ENCODE measurements at places on chromosomes 2 and 18.

DNA sequence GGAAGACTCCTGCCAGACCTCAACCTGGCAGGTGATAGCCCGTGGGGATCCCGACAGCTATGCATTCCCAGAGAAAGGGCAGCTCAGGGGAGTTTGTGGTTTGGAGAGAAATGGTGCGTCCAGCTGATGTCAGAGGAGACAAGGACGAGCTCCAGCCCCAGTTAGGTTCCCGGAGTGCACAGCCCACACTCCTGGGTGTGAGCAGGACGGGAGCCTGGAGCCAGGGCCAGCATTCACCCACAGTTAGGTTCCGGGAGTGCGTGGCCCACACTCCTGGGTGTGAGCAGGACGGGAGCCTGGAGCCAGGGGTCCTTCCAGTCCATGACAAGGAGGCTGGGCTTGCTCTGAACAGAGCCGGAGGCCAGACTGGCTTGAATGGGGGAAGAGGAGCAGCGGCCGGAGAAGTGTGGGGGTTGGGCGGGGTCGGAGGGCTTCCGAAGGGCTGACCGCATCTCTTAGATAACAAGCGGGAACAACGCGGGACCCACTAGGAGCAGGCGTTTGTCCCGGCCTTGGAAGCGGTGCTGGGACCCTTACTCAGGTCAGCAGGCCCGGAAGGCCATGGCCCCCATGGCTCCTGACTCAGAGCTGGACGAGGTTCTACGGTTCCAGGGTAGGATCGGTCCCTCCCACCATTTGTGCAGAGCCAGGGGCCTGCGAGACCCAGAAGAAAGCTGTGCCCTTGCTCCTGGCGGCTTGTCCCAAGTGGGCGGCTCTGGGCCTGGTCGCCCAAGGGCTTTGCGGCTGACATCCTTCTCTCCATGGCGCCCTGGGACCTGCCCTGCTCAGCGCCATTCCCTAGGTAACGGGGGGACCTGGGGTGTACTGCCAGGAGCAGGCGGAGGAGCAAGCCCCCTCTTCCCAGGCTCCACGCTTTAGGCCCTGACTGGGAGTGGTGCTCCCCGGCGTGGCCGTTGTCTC is 185.6 kb downstream of the RTP5 start:
- no peak for DNase-seq

DNA sequence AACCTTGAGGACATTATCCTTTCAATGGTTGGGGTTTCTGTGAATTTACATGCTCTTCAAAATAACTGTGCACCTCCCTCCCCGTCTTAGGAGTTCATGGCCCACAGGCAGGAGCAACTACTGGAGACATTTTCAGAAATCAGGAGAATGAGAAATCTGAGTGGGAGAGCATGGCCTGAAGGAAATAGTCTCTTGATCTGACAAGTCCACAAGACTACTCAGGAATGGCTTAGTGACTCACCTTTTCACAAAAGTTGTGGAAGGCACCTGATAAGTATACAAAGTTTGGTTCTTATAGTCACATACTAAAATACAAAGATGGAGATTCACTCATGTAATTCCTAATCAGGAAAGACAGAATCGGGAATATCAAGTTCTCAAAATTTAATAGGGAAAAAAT is 83.6 kb upstream of the NCKAP5 start:
- no peak for DNase-seq

DNA sequence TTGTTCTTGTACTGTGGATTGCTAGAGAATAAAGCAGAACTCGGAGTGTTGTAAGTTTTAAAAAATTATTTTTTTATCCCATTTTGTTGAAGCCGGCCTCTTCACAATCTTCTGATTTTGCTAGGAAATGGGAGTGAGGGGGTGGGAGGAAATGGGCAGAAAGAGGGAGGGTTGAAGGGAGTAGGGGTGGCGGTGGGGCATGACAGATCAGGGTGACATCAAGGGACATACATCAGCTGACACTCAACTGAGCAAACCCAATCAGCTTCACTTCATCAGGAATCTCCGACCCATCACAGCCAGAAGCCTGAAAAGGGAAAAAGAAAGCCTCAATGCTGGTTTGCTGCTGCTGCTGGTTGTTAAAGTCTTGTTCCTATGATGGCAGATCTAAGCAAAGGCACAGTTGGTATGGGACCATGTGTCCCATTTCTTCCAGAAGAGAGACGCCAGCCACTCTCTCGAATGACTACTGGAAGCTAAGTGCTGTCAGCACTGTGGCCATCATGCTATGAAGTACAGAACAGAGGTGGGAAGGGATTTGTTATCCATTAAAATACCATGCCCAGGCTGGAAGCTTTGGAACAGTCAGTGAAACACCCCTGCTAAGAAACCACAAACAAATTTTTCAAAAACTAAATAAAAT is 292.0 kb downstream of the STK39 start:
- no peak for DNase-seq

- peak; percentile 66 for DNase-seq
Observed at GRCh38 chr2:230864605-230865306, at the start of gene ITM2C. Gene ITM2C (plus strand): TSS chr2:230864942. CDS start chr2:230865026, 84 bp downstream.

- DNase-seq: no peak
Observed at GRCh38 chr2:80496346-80496745, 191.8 kb upstream of the LRRTM1 start.

DNA sequence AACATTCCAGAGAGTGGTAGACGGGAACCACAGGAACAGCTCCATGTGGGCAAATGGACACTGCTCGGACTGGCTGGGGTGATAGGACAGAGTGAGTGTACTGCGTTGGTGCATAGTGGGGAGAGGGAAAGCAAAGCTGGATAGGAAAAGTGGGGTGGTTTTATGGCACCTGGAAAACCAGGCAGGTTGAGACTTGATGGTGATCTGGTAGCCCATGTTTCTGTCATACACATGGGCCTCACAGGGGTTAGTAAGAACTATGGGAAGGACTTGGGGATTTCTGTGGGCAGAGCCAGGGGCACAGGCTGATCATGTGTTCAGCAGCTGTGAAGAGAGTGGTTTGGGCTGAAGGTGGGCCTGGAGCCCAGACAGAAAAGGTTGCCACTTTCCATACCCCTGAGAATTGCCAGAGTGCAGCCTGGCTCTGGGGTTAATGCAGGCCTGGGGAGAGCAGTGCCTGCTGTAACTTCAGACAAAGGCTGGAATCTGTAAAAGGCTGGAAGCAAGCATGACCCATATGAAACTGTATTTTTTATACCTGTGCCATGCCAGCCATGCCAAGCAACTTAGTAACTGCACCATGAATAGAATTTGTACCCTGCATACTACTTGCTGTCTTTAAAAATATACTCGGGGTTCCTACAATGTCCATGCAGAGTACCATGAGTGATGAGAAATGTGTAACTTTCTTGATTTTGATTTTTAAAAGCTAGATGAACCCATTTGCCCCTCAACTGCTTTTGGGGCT is 41.9 kb downstream of the RPIA start:
- no peak for DNase-seq

DNA sequence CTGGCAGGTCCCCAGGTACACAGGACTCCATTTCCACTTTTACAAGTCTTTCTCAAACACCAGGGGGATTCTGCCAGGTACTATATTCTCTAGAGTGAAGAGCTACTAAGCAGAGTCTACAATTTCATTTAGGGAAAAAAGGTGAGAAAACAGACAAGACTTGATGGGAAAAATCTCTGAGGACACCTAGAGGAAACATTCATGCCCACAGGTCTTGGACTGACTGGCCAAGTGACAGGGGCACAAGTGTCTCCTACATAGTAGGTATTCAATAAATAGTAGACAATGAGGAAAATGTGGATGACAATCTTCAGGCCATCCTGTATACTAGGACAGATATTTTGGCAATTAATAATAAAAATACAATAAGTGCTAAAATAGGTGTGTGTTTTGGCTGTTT is 228.6 kb downstream of the CLIP4 start:
- no peak for DNase-seq

GRCh38 chr2:109202486-109202885 is 73.5 kb downstream of the SH3RF3 start:
- DNase-seq: no peak

DNA sequence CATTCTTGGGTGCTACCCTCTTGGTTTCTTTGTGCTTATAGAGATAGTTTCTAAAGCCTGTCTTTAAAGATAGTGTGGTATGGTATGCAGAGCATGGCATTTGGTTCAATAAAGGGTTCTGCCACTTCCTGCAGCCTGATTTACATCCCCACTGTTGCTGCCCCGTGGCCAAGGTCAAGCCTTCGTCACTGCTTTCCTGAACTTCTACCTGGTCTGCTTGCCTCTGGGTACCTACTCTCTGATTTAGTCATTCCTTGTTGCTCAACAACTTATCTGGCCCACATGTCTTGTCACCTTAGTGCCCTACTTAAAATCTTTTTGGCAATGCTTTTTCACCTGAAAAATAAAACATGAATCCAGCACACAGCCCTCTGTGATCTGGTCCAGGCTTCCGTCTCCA is 352.9 kb downstream of the LPIN1 start:
- no peak for DNase-seq

- DNase-seq: no peak
Observed at GRCh38 chr2:212528106-212528856, 10.3 kb downstream of the ERBB4 start.

GRCh38 chr2:55862246-55862645 is 61.3 kb downstream of the EFEMP1 start:
- DNase-seq: no peak

DNA sequence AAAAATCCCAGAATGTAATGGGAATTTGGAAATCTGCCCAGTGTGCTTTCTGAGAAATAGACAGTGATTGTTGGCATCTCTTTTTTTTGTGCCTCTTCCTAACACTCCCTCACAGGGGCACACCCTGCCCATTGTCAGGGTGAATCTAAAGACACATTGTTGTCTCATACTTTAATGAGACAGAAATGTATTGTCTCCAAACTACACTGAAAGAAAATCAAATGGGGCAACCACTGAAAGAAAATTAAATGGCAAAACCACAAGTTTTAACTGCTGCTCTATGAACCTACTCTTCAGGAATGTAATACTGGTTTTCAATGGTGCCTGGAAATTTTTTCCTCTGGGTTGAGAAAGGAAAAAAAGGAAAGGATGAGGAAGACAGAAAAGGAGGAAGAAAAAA is 43.2 kb upstream of the GLS start:
- DNase-seq: peak; percentile 82

- no peak for DNase-seq
Observed at GRCh38 chr2:109120166-109120565, 8.8 kb upstream of the SH3RF3 start.

DNA sequence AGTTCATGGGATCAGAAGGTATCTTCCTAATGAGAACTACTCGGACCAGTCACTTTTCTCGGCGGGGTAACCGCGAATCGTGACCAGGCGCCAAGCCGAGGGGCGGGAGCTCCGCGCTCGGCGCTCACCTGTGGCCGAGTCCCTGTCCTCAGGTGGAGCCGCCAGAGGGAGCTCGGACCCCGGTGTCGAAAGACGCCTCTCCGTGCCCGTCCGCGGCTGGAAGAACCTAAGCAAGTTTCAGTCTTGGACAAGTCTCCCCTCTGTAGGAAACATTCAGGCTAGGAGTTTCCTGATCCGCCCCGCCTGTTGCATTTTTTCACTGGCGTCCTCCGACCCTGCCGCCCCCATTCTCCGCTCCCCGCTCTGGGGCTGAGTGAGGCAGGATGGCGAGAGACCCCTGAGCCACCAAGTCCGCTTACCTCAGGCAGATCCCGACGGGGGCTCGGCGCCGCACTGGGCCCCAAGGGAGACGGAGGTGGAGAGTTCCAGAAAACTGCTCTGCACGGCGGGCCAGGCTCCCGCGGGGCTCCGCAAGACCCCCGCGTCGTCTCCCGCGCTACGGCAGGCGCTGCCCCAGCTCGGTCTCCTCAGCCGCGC is 480 bp downstream of the DSEL start:
- peak; percentile 66 for DNase-seq

GRCh38 chr2:104430852-104431251 is 423.1 kb upstream of the POU3F3 start:
- no peak for DNase-seq
